ENCODE measurements at places on chromosomes 1 and 21. TPM values are rescaled to one million over a fixed set of nuclear protein-coding genes. Genes with fewer than 3 reads are reported as not detected.

RCAN1 gene
- total RNA-seq, result 113 TPM

WNT4 gene
- total RNA-seq, result 0.17 TPM

SETSIP gene
- total RNA-seq, result 0.15 TPM

AVPR1B gene
- total RNA-seq, result not detected

CR1L gene
- not detected for total RNA-seq
